ENCODE measurements at places on chromosomes 1 and 21. TPM values are rescaled to one million over a fixed set of nuclear protein-coding genes. Genes with fewer than 3 reads are reported as not detected.

The FCRLB gene
- 0.38 TPM for total RNA-seq

The MPZ gene
- 1.5 TPM for total RNA-seq

The LHX4 gene
- total RNA-seq = not detected

The ZNF644 gene
- total RNA-seq = 35.9 TPM

The ITLN1 gene
- total RNA-seq = not detected

Data from dermis microvascular lymphatic vessel endothelial cell (primary cell).